ENCODE measurements at places on chromosomes 11 and 22. TPM values are rescaled to one million over a fixed set of nuclear protein-coding genes. Genes with fewer than 3 reads are reported as not detected.

DNA sequence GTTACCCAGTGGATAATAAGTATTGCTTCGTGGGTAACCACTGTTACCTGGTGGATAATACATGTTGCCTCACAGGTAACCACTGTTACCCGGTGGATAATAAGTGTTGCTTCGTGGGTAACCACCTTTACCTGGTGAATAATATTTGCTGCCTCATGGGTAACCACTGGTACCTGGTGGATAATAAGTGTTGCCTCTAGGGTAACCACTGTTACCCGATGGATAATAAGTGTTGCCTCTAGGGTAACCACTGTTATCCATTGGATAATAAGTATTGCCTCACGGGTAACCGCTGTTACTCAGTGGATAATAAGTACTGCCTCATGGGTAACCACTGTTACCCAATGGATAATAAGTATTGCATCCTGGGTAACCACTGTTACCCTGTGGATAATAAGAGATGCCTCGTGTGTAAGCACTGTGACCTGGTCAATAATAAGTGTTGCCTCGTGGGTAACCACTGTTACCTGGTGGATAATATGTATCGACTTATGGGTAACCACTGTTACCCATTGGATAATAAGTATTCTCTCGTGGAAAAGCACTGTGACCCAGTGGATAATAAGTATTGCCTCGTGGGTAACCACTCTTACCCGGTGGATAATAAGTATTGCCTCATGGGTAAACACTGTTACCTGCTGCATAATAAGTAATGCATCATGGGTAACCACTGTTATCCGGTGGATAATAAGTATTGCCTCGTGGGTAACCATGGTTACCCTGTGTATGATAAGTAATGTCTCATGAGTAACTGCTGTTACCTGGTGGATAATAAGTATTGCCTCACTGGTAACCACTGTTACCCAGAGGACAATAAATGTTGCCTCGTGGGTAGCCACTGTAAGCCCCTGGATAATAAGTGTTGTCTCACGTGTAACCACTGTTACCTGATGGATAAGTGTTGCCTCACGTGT lies 20.1 kb upstream of the NXPE4 start:
- no peak for DNase-seq

DNA sequence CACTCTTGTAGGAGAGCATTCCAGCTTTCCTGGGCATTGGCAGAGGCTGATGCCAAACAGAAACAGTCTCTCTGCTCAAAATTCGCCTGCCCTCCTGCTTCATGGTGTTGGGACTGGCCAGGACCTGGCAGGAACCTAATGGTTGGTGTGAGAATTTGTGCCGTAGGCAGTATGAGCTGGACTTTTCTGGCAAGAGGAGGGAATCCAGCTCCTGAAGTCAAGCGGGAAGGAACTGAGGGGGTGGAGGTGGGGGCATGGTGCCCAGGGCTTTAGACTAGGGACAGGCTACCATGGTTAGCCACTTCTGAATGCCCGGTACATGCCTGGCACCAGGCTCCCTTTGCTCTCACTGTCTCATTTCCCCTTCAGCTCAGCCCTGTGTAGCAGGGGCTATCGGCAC lies 6.9 kb upstream of the TOMM22 start:
- no peak for DNase-seq

GRCh38 chr11:129943036-129943435 lies 47.7 kb upstream of the NFRKB start:
- DNase-seq = no peak

GRCh38 chr11:4465407-4465806 lies 16.3 kb downstream of the OR52K2 start:
- no peak for DNase-seq

GRCh38 chr11:113378692-113379091 lies 8.9 kb upstream of the ANKK1 start:
- no peak for DNase-seq

DNA sequence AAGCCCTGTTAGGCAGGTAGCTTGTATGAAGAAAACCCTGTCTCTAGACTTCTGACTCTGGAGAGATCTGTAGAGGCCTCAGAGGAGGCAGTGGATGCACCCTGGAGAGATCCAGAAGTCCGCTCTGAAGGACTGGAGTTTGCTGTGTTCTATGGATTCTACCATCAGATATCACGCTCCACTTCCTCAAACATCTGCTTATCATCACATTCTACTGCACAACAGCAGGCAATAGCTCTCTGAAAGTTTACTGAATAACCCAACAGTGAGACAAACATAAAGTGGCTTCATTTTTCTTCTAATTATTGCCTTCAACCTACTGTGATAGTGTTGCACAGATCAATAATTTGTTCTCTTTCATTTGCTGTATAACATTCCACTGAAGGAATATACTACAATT lies 59.0 kb upstream of the OR9Q1 start:
- DNase-seq = no peak

The ANO5 gene
- total RNA-seq = 1.7 TPM

The PHETA2 gene
- 11.2 TPM for total RNA-seq

The MYO7A gene
- total RNA-seq = 0.23 TPM

The EMID1 gene
- 0.22 TPM for total RNA-seq

Measured in epithelial cell of proximal tubule (primary cell).